ENCODE measurements at places on chromosomes 7 and 10.
A peak's percentile ranks its signal among the peaks of the same experiment; 100 is the strongest.

- DNase-seq: no peak
Observed at GRCh38 chr10:49605216-49605938, 4.7 kb upstream of the SLC18A3 start.

DNA sequence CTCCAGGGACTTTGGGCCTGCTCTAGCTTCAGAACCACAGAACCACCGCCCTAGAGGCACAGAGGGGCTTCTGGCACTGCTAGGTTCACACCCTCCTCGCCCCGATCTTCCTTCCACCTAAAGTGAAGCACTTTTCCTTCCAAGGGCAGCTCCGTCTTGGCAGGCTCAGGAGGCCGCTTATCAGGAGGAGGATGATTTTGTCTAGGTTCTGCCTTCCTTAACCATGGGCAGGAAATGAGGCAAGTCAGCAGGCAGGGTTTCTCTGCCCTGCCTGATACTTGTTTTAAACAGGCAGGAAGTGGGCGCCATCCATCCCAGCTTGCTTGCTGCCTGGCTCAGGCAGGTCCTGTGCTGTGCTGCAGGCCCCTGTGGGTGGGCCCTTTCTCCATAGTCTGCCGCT is 8.3 kb upstream of the ATP6V0E2 start:
- peak; percentile 81 for DNase-seq

- no peak for DNase-seq
Observed at GRCh38 chr7:158495786-158496185, 91.8 kb downstream of the PTPRN2 start.

DNA sequence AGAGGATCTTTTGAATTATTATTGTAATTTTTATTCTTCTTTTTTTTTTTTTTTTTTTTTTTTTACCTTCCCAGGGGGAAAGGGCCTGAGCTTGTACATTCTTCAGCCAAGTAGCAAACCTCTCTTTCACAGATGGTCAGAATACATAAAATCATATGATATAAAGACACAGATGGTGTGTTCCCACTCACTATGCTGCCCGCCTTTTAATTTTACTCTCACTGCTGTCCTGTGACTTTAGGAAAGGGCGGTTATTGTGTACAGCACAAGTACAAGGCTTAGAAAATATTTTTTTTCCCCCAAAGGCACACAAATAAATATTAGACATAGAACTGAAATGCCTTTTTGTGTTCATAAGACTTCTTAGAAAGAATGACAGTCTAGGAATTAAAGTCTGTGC is 213.6 kb downstream of the RPS24 start:
- DNase-seq: no peak

- DNase-seq: no peak
Observed at GRCh38 chr10:53898532-53898931, 902.5 kb downstream of the PCDH15 start.

- peak; percentile 57 for DNase-seq
Observed at GRCh38 chr7:106283831-106284713, 711 bp downstream of the NAMPT start.

GRCh38 chr7:126589068-126589684 is 663.6 kb downstream of the GRM8 start:
- no peak for DNase-seq

DNA sequence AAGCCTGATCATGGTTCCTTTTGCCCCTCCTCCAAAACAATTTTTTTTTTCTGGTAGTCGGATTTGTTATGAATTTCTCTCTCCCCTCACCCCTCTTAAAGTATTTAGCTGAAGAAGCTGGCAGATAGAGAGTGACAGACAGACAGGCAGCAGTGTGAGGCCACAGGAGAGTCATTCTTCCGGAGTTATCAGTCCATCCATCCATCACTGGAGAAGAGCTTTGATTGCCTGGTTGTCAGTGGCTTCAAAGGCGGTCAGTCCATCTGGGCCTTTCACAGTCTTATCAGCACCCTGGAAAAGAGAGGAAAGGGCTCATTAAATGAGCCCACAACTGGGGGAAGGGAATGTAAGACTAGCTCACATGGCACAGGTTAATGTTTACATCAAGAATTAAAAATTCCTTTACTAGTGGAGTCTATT is 47.4 kb downstream of the MTPN start:
- no peak for DNase-seq

DNA sequence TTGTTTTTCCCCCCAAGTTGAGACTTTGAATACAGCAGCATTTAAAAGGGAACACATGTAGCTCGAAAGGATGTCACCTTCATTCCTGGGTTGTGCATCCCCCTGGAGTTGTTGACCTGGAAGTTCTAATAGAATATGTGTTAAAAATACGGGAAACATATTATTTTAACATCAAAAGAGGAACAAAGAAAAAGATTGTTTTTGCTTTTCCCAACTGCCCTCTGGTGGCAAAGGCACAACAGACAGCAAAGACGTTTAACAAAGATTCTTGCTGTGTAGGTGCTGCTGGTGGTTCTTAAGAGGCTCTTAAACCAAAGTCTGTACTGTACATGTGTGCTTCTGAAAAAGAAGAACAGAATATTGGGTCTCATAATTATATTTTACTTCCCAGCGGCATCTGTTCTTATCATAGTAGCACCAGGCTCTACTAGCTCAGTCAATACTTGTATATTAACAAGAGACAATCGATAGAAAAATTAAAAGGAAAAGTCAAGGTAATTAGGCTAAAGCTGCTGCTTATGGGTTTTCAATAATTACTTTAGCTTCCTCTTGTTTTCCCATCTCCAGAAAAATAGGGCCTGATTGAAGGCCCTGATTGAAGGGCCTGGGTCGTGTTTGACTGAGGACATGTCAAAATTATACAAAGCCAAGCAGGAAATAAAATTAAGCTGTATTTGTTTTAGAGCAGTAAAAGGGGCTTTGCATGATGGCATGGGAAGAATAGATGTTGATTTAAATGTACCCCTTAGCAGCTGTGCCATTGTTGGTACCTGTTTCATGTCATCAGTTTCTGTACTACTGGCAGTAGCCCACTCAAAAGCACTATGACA is 384.2 kb upstream of the LRGUK start:
- no peak for DNase-seq

DNA sequence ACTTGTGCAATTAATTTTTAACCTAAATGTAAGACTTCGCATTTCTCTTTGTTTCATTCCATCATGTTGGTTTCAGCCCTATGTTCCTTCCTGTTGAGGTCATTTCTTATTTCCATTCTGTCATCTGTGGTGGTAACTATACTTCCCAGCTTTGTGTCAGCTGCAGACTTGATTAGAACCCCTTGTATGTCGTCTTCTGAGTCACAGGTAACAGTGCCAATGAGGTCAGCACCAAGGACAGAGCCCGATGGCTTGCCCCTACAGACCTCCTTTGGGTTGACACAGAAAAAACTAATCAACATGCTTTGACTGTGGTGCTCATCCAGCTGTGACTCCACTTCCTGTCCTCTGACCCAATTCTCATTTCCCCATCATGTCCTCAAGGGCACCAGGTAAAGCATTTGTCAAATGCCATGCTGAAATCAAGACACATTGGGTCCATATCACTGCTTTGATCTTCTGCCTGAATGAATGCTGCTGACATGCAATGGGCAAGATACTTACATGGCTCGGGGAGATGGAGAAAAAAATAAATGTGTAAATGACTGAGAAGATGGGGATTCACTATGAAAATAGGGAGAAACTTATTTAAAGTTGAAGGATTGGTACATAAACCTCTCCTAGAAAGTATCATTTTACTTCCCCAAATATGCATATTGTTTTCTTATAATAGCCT is 25.6 kb upstream of the CRTAC1 start:
- peak; percentile 28 for DNase-seq

GRCh38 chr7:2716488-2716887 is 28.5 kb downstream of the AMZ1 start:
- no peak for DNase-seq

DNA sequence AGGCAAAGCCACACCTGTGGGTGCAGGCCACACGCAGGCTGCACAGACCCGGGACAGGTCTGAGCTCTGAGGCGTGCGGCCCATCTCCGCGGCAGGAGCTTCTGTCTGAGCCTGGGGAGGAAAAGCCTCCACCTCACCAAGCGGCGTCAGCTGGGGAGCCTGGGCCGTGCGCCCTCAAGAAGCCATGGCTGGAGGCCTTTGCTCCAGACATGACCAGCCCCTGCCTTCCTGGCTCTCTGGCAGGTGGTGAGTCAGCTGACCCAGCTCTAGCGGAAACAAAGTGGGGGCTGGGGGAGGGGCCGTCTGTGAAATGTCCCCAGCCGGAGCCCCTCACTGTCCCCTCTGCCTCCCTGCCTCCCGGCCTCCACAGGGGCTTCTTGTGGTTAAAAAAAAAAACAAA is 12.5 kb downstream of the GPER1 start:
- no peak for DNase-seq

DNA sequence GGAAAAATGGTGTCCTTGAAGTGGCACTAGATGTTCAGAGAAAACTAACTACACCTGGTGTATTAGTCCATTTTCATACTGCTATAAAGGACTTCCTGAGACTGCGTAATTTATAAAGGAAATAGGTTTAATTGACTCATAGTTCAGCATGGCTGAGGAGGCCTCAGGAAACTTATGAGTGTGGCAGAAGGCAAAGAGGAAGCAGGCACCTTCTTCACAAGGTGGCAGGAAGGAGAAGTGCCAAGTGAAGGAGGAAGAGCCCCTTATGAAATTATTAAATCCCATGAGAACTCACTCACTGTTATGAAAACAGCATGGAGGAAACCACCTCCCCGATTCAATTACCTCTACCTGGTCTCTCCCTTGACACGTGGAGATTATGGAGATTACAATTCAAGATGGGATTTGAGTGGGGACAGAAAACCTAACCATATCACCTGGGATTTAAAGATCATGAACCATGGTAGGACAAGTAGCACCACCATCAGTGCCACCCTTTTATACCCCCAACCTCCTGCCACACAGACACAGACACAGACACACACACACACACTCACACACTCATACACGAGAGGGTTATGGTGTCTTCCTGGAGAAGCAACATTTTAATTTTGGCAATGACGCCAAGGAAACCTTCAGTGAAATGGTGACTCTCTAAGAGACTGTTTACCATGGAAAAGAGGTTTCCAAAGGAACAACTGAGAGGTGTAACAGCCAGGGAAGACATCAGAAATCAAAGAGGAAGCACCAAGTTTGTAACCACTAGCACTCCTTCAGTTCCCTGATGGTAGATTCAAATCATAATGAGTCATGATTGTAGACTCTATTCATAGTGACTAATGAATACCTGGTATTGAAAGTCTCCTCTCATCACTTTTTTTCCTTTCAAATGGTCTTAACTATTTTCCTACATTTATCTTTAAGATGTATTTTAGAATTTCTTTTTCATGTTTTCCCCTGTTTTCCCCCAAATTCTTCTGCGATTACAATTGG is 41.8 kb upstream of the WNT16 start:
- DNase-seq: no peak

DNA sequence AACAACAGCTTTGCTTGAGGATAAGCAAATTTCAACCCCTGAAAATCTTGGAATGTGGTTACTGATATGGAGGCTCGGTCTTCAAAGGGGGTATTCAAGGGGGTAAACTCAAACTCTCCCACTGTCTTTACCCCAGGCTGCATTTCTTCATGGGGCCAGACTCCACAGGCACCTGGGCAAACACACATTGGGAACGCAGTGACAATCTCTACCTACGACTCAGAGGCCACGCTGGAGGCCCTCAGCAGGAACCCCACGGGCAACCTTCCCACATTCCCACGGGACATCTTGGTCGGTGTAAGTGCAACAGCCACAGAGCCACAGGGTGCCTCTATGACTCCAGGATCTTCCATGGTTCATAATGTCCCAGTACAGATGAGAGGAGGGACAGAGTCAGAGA is 2.2 kb upstream of the INSIG1 start:
- no peak for DNase-seq

DNA sequence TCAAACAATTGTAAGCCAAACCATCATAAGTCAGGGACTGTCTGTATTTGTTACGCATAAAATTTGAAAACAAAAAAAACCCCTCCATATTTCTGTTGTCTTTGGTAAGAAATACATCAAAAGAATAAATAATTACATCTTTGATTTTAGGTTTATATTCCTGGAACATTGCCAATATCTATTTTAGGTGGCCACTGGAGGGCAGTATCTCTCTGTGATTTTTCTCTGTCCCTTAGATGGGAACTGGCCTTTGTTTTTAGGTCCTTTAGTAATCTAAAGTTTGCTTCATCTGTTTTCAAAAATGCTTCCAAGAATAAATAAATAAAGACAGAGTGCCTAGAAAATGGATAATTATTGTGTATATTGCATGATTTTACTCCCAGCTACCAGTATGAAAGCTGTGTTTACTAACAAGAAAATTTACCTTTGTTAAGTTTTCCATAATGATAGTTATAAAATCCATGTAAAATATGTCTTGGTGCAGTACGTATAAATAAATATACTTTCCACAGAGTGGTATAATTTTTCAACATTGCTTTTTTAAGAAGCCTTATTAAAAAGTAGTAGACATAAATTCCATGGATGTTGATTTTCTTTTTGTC is 64.2 kb downstream of the PHYHIPL start:
- no peak for DNase-seq

GRCh38 chr7:113122744-113123143 is 4.4 kb upstream of the SMIM30 start:
- no peak for DNase-seq

- DNase-seq: no peak
Observed at GRCh38 chr7:37590824-37591223, 92.7 kb upstream of the GPR141 start.

- DNase-seq: no peak
Observed at GRCh38 chr7:88759230-88760135, at the start of gene ZNF804B. Gene ZNF804B (plus strand): TSS chr7:88759700. CDS start chr7:88759977, 277 bp downstream.

GRCh38 chr10:75260990-75261389 is 25.2 kb upstream of the COMTD1 start:
- DNase-seq: no peak
